ENCODE measurements at places on chromosomes 5 and 9. TPM values are rescaled to one million over a fixed set of nuclear protein-coding genes. Genes with fewer than 3 reads are reported as not detected.

CCDC171 gene
- total RNA-seq: 0.49 TPM

GABRA1 gene
- total RNA-seq: not detected

ZNF79 gene
- 4.3 TPM for total RNA-seq

CATSPER3 gene
- total RNA-seq: not detected

HAND1 gene
- not detected for total RNA-seq

ANKRD20A1 gene
- 1.6 TPM for total RNA-seq

TSSK1B gene
- not detected for total RNA-seq

NR2F1 gene
- not detected for total RNA-seq

GRCh38 chr9:106981396-106982287 is 118.7 kb downstream of the ZNF462 start:
- H3K4me1 ChIP-seq: no peaks in the 10 kb centered on the region
- no peak overlapping the region for H3K4me3 ChIP-seq
- no peak overlapping the region for H3K27ac ChIP-seq
- DNase-seq: no peak

DNA sequence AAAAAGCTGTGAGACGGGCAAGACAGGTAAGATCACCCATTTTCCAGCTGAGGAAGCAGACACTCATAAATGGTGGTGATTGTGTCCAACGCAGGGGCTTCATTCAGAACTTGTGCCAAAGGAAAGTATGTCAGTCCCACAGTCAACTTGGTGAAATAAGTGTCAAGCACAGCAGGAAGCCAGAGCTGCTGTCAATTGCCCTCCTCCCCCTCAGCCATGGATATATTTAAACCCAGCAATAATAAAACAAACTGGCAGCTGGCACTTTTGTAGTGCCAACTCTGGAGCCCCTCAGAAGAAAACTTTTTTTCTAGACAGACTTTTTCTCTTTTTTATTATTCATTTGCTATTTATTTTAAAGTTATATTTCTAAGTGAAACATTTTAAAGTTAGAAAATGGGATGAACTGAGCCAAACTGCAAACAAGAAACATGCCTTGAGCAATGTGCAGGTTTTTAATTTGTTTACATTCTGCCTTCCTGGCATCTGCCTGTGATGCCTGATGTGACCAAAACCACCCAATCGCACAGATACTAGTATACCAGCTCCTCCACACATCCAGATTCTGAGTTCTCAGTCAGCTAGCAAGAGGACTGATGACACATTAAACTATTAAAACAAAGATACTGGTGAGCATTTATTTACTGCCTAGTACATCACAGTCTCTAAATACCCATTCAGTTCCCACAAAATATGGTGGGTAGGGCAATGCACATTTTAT is 17.0 kb downstream of the DMAC1 start:
- peaks cover 4% of the 10 kb centered on the region for H3K4me1 ChIP-seq
- no peaks in the 10 kb centered on the region for H3K27me3 ChIP-seq
- no peak overlapping the region for H3K4me3 ChIP-seq
- no peak overlapping the region for H3K27ac ChIP-seq

DNA sequence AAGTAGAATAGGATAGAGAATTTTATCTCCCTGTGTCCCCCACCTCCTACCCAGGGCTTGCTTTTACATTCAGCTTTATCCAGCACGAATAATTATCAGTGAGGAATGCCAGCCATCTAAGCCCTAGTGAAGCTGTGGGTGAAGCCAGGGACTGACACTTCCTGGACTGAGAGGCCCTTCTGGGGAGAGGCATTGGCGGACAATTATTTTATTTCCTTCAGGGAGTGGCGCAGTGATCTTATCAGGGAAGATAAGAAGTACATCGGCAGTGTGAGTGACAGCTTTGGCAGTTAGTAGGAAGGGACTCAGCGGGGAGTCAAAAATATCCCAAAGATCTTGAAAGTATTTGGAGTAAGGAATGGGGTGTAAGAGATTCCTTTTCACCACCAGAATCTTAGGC is 34.9 kb upstream of the RPS23 start:
- no peaks in the 10 kb centered on the region for H3K36me3 ChIP-seq
- no peaks in the 10 kb centered on the region for H3K4me1 ChIP-seq
- DNase-seq: no peak
- H3K27me3 ChIP-seq: peaks cover 4% of the 10 kb centered on the region
- H3K4me3 ChIP-seq: no peak overlapping the region

DNA sequence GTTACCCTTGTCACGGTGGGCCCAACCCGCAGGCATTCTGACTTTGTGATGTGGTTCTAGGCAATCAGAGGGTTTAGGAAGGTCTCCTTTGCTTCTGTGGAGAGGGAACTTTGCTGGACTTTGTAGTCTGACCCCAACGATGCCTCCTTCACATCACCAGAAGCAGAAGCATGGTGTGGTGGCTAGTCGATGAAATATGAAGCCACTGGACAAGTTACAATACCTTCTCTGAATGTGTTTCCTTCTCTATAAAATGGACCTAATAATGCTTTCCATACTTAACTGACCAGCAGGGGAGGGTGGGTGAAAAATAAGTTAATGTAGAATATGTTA is 607 bp downstream of the SPEF2 start:
- peak overlapping the region; percentile 79 for H3K4me3 ChIP-seq
- no peaks in the 10 kb centered on the region for H3K36me3 ChIP-seq
- peaks cover 15% of the 10 kb centered on the region for H3K4me1 ChIP-seq
- H3K27ac ChIP-seq: no peak overlapping the region
- no peaks in the 10 kb centered on the region for H3K27me3 ChIP-seq
- no peak for DNase-seq

GRCh38 chr5:151097061-151097460 is 16.2 kb upstream of the TNIP1 start:
- no peak for DNase-seq
- peaks cover 71% of the 10 kb centered on the region for H3K4me1 ChIP-seq
- peaks cover 24% of the 10 kb centered on the region for H3K36me3 ChIP-seq
- no peak overlapping the region for H3K4me3 ChIP-seq
- H3K27me3 ChIP-seq: no peaks in the 10 kb centered on the region
- H3K27ac ChIP-seq: no peak overlapping the region

DNA sequence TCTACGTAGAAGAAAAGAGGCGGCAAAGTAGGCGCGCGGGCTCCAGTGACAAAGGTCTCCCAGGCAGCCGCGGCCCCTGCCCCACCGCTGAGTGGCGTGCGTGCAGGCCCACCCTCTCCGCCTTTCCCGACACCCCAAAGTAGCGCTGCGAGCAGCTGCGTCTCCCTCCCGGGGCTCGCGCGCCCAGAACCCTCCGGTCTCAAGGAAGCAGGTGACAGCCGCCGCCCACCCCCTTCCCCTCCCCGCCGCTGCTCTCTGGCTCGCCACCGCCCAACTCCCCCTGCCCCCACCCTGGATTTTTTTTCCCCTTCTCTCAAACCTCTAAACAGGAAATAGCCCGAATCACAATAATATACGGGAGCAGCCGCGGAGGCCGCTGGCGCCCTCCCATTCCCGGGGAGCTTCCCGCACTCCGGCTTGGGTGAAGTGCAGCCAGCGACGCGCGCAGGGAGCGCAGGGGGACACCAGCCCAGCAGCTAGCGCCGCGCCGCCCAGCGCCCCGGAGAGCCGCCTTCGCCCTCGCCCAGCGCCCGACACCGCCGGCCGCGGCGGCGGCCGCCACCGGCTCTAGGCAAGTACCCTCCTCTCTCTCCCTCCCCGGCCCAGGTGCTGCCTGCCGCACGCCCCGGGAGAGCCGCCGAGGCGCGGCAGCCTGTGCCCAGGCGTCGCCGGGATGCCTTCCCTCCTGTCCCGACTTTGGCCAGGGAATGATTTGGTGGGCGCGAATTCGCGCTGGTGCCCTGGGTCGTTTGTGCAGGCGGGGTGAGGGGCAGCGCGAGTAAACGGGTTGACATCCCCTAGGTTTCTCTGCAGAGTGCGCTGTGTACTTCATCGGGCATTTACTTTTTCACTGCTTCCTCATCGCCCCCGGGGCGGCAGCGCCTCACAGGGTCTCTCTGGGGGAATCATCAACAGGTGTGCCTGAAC is 52.7 kb upstream of the TJP2 start:
- H3K4me1 ChIP-seq: peaks cover 14% of the 10 kb centered on the region
- DNase-seq: peak; percentile 36
- no peaks in the 10 kb centered on the region for H3K36me3 ChIP-seq
- H3K27ac ChIP-seq: no peak overlapping the region
- H3K4me3 ChIP-seq: peak overlapping the region; percentile 84

GRCh38 chr5:56622141-56622540 is 193.2 kb upstream of the MAP3K1 start:
- no peaks in the 10 kb centered on the region for H3K27me3 ChIP-seq
- H3K4me3 ChIP-seq: no peak overlapping the region
- no peak for DNase-seq
- H3K4me1 ChIP-seq: peaks cover 10% of the 10 kb centered on the region
- H3K27ac ChIP-seq: no peak overlapping the region
- no peaks in the 10 kb centered on the region for H3K36me3 ChIP-seq

- DNase-seq: no peak
- H3K36me3 ChIP-seq: peaks cover 2% of the 10 kb centered on the region
- H3K4me3 ChIP-seq: no peak overlapping the region
Measured at GRCh38 chr9:93463638-93464248, 10.4 kb upstream of the FAM120AOS start.

DNA sequence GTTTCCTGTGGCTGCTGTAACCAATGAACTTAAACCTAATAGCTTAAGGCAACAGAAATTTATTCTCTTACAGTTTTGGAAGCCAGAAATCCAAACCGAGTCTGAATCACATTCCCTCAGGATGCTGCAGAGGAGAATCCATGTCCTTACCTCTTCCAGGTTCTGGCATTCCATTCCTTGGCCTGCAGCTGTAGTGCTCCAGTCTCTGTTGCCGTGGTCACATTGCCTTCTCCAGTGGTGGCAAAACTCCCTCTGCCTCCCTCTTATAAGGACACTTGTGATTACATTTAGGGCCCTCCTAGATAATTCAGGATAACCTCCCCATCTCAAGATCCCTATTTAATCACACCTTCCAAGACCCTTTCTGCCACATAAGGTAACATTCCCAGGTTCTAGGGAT is 88.7 kb upstream of the SHB start:
- H3K4me3 ChIP-seq: no peak overlapping the region
- H3K27ac ChIP-seq: no peak overlapping the region
- no peaks in the 10 kb centered on the region for H3K36me3 ChIP-seq
- DNase-seq: no peak
- H3K4me1 ChIP-seq: no peaks in the 10 kb centered on the region

DNA sequence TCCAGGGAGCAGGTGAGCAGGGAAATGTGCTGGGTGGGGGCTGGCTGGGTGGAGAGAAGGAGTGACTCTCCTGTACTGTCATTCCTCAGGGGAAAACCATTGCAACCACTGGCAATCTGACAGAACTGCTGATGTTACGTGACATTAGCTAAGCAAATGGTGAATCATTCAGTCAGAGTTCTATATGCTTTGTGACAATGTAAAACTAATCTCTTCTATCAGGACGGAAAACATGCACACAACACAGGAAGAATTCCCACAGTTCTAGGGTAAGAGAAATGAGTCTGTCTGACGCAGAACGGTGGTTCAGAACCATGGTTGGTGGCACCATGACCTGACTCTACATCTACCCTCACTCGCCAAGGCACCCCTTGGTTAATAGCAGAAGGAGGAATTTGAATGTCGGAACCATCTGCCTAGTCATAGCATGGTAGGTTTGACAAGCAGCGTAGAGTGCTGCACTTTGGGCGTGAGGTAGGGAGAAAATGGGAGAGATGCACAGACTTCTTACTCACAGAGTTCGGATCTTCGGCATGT is 243.6 kb upstream of the PANK3 start:
- no peaks in the 10 kb centered on the region for H3K27me3 ChIP-seq
- H3K4me1 ChIP-seq: no peaks in the 10 kb centered on the region
- H3K4me3 ChIP-seq: no peak overlapping the region
- no peak for DNase-seq
- H3K27ac ChIP-seq: no peak overlapping the region
- H3K36me3 ChIP-seq: no peaks in the 10 kb centered on the region

GRCh38 chr9:97419309-97419867 is 7.5 kb downstream of the TDRD7 start:
- no peaks in the 10 kb centered on the region for H3K4me1 ChIP-seq
- H3K4me3 ChIP-seq: no peak overlapping the region
- H3K36me3 ChIP-seq: no peaks in the 10 kb centered on the region
- no peaks in the 10 kb centered on the region for H3K27me3 ChIP-seq

GRCh38 chr5:53782620-53783019 is 222.2 kb downstream of the NDUFS4 start:
- DNase-seq: no peak
- no peaks in the 10 kb centered on the region for H3K4me1 ChIP-seq

- peaks cover 10% of the 10 kb centered on the region for H3K27me3 ChIP-seq
- no peak for DNase-seq
- no peaks in the 10 kb centered on the region for H3K36me3 ChIP-seq
- no peaks in the 10 kb centered on the region for H3K4me1 ChIP-seq
- H3K4me3 ChIP-seq: no peak overlapping the region
Measured at GRCh38 chr5:135095052-135095715, 61.2 kb upstream of the PITX1 start.

DNA sequence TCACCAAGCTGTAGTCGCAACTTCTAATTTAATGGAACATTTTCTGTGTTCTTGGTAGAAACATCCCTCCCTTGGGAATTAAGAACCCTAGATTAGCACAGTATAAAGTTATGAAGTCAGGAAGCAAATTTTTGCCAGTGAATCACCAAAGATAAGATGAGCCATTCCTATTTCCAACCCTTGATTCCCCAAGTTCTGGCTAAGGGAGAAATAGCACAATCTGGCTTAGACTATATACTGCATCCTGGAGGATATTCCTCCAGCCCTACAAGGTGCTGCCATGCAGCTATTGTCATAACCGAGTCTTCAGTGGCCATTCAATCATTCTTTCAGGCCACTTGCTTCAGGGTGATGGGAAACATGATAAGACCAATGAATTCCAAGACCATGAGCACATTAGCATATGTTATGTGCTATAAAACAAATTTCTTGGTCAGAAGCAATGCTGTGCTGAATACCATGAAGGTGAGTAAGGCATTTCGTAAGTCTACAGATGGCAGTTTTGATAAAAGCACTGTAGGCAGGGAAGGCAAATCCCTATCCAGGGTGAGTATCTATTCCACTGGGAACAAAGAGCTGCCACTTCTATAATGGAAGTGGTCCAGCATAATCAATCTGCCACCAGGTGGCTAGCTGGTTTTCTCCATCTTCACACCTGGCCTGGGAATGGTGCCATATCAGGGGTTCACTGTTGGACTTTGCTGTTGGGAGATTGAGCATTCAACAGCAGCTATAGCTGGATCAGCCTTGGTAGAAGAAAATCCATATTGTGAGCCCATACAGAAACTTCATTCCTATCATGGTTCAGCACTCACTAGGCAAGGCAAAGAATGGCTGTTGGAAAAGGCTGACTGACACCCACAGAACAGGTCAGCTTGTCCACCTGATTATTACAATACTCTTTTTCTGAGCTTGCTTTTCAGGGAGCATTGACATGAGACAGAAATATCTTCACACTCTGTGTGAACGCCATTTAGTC is 19.6 kb upstream of the ARL15 start:
- peaks cover 4% of the 10 kb centered on the region for H3K27me3 ChIP-seq
- H3K36me3 ChIP-seq: no peaks in the 10 kb centered on the region
- no peaks in the 10 kb centered on the region for H3K4me1 ChIP-seq
- DNase-seq: no peak
- no peak overlapping the region for H3K4me3 ChIP-seq

DNA sequence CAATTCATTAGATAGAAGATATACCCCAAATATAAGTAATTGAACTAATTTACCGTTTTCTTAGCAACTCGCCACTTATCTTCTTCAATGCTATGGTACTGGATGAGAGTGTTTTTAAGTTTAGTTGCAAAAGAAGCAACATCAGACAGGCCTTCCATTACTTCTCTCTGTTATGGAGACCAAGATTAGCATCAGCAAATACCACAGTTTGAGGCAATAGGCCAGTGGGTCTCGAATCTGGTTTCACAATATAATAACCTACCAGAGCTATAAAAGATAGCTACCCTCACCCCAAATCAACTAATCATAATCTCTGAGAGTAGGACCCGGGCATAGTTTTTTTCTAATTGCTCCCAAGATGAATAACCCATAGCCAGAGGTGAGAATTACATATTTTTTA is 5.1 kb downstream of the STARD4 start:
- H3K27me3 ChIP-seq: no peaks in the 10 kb centered on the region
- peaks cover 10% of the 10 kb centered on the region for H3K4me1 ChIP-seq
- H3K36me3 ChIP-seq: no peaks in the 10 kb centered on the region
- no peak overlapping the region for H3K27ac ChIP-seq
